Mucosa of gallbladder (tissue), 1 donor: ENCODE measurements at places on chromosomes 12 and 14.
A peak's percentile ranks its signal among the peaks of the same experiment; 100 is the strongest.

DNA sequence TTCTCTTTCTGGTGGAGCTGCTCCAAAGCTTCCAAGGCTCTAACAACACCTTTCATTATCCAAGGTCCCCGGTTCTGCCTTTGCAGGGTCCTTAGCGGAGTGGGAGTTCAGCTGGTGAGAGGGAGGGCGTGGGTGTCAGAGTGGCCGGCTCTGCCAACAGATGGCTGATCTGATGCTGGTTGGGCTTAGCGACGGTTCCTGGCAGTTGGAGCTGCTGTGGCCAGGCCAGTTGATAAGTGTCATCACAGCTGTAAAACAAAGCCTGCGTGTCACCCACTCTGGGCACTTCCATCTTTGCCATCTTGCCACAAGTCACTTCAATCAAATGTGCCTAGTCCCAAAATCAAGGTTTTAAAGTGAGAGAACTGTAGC lies 36.3 kb downstream of the RIN3 start:
- no peak for DNase-seq

DNA sequence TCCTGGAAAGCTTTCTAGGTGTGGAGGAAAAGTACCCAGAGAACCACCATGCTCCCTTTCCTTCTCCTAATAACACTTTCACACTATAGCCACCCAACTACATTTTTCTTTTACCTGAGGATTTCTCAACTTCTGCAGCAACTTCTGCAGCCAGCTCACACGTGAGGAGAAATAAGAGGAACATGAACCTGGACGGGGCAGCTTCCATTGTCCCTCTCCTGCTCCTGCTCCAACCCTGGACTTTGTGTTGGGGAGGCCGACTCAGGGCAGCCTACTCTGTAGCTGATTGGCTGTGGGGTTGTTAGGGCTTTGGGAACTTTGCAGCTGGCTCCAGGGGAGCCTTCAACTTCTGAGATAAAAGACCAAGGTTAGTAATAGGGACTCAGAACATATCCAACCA lies at the start of gene ERP27:
Gene ERP27 (minus strand): TSS at position 237 of the 400 bp plus-strand sequence. CDS start 29 bp downstream, at position 208.
- no peak for DNase-seq

DNA sequence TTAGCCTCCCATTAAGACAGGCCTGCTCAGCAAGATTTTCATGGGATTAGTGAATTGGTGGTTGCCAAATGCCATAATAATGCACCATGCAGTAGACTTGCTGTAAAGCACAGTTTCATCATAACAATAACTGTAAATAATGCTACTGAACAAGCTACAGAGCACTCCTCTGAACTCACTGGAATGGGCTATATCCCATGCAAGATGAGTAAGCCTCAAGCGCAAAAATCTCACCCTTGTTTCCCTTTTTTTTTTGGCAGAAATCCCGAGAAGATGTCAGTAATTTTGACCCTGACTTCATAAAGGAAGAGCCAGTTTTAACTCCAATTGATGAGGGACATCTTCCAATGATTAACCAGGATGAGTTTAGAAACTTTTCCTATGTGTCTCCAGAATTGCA lies 145.9 kb upstream of the HIF1A start:
- no peak for DNase-seq

DNA sequence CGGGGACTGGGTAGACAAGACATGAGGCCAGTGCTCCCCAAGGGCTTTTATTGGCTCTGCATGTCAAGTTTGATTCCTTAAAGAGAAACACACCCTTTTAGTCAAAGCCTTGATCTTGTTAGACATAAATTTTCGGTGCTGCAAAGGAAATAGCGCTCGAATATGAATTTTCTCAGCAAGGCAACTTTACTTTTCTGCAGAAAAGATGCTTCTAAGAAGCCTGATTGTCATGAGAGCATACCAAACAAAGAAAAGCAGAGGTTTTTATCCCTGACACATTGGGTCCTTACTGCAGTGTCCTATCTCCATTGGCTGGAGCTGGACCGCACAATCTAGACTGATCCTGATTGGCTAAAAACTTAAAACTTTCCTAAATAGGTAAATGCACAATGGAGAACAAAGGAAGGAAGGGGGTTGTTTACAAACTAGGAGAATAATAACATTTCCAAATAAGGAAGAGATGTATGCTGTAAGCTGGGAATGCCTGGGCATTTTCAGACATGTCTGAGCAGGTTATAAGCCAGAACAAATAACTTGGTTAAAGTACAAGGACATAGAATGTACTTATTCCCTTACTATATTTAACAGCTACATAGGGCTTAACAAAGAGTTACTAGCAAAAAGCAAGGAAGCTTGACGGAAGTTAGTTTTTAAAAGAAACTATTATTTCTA lies 17.2 kb downstream of the TXNRD1 start:
- DNase-seq = no peak

DNA sequence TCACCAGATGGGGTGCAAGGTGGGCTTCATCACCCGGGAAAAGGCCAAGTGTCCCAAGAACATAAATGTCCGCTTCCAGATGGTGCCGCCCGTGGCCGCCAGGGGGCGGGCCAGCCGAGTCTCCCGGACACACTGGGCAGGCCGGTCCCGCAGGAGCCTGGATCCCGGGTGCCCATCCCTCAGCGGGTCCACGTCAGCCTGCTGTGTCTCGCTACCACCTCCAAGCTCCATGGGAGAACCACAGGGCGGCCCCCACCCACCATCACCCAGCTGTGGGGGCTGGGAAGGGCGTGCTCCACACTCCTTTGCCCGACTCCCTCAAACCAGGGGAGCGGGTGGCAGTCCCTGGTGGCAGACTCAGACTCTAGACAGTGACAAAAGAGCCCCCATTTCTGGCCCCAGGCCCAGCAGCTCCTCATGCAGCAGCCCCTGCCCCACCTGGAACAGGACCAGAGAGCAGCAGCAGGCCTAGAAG lies 22.0 kb upstream of the NUDT14 start:
- DNase-seq = peak; percentile 75

GRCh38 chr12:90801776-90802175 lies 153.2 kb downstream of the CCER1 start:
- DNase-seq = no peak

GRCh38 chr14:83893447-83893846 lies 1636.5 kb upstream of the FLRT2 start:
- DNase-seq = no peak

- DNase-seq = no peak
Observed at GRCh38 chr14:33548606-33549005, 402.3 kb downstream of the EGLN3 start.

- no peak for DNase-seq
Observed at GRCh38 chr12:118912697-118913270, 68.6 kb upstream of the SRRM4 start.

GRCh38 chr14:90496379-90496778 lies 99.5 kb downstream of the CALM1 start:
- DNase-seq = no peak

DNA sequence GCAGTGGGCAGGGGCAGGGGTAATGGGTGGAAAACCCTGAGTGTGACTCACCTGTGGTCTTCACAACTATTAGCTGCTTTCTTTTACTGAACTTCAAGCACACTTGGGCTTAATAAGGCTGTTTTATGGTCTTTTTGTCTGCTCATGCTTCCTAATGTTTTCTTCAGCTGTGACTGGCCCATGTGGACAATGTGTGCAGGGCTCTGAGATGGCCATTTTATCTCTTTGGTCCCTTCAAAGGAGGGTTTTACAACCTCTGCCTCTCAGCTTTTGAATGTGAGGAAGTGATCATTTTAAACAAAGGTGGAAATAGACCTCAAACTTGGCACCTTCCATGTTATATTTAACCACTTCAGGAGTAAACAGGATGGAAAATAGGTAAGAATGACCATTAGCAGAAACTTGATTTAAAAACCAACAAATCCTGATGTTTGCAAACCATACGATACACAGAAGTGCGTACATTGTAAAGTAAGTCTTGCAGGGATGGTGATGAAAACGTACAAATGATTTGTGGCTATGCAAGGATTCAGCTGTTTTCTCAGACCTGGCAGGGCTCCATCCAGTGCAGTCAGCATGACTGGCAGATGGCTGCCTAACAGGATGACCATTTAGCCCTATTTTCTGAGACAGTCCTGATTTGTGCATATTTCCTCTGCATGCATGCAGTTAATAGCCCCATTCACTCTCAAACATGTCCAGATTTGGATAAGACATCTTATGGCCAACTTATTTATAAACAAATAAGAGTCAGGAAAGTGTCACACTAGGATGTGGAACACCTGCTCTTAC lies 103.2 kb downstream of the SLC38A4 start:
- no peak for DNase-seq

DNA sequence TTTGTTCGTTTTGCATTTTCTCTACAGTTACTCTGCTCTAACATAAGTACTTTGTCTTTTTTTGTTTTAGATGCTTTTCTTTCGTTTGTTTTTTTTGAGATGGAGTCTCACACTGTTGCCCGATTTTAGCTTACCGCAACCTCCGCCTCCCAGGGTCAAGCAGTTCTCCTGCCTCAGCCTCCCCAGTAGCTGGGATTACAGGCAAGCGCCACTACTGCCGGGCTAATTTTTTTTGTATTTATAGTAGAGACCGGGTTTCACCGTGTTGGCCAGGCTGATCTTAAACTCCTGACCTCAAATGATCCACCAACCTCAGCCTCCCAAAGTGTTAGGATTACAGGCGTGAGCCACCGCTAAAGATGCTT lies 2.7 kb downstream of the DIP2B start:
- DNase-seq = no peak

DNA sequence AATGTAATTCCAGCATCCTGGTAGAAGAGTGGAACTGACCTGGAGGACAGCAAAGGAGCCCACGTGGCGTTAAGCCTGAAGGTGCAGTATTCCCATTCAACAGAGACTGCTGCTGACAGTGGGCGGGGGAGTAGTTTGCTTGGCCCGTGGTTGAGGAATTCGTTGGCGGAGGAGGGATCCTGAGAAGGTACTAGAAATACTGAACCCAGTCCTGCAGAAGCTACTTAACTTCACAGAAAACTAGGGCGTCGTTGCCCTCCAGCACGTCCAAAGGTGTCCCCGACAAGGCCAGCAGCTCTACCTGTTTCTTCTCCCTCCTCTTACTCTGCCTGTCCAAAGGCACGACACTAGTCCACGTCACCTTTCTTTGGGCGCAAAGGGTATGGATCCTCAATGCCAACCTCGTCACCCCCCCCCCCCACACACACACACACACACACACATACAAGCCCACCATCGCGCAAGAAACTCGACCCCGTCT lies 303 bp downstream of the PUS7L start:
- DNase-seq = peak; percentile 18

DNA sequence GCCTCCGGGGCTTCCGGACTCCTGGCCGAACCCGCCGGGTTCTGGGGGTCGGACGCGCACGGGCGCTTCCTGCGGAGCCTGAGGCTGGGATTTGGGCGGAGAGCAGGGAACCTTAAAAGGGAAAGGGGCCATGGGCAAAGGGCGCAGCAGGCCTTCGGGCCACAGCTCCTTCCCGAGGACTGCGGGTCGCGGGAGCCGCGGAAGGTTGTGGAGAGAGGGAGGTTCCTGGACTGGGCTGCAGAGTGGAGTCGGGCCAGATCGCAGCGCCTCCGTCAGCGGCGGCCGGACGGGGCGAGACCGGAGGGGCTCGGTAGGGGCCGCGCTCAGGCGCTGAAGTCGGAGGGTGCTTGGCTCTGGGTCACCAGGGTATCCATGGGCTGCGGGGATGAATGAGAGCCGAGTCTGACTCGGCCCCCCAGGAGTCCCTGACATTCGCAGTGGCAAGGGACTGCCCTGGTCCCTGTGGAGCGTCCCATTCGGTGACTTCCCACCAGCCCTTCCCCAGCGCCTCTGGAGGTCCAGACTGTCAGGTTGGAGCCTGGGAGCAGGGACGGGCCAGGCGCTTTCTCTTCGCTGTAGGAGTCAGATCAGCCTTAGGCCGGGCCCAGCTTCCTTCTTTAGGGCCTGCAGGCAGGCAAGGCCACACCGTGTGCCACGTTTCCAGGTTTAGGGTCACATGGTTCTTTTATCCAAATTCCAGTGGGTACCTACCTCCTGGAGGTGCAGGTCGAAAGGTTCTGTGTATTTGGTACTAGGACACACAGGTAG lies 938 bp upstream of the SLC25A29 start:
- no peak for DNase-seq

- no peak for DNase-seq
Observed at GRCh38 chr14:81550001-81550637, 16.5 kb upstream of the SEL1L start.

DNA sequence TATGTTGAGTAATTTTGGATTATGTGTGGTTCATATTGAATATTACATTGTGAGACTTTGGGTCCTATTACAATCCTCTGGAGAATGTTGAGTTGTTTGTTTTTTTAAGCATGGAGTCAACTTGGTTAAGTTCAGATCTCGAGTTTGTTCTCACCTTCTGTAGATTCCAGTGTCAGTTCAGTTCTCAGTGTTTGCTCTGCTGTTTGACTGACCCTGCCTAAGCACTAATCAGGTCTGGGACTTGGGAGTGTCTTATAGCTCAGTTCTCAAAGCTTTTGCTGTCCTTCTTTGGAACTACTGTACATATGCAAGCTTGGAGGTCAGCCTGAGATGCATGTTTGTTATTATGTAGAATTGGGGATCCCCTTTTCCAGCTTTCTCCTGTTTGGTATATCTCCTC lies 63.1 kb downstream of the DIP2B start:
- no peak for DNase-seq

DNA sequence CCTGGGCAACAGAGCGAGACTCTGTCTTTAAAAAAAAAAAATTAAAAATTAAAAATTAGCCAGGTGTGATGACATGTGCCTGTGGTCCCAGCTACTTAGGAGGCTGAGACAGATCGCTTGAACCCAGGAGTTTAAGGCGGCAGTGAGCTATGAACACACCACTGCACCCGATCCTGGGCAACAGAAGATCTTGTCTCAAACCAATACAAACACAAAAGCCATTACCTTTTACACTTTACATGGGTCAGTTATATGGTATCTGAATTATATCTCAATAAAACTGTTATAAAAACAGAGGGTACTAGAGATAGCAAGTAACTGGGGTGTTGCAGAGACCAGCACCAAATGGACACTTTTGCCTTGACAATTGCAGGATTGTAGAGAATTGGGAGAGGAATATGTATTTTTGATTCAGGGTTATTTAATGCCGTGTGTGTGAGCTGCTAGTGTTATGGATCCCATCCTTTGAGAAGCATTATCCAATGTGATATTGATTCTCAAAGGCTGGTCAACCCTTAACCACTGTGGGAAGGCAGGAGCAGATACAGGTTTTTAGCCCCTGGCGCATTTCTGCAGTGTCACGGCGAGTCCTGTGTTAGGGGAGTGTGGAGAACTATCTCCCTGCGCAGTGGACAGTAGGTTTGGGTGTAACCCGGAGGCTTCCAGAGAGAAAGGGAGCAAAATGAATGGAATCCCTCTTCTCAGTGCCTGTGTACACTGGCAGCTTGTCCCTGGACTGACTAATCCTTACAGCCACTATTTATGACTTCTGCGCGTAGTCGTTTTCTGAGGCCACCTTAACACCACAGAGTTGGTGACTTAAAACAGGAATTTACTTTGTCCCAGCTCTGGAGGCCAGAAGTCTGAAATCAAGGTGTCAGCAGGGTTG lies 4.3 kb downstream of the PSMD9 start:
- no peak for DNase-seq

- DNase-seq = peak; percentile 54
Observed at GRCh38 chr14:38208618-38209562, 1.2 kb downstream of the SSTR1 start.

- no peak for DNase-seq
Observed at GRCh38 chr14:31418440-31418839, 1.9 kb downstream of the HEATR5A start.

- DNase-seq = no peak
Observed at GRCh38 chr12:103494051-103494733, 1.6 kb downstream of the C12orf42 start.
